ENCODE measurements at places on chromosomes 1 and 21.
A peak's percentile ranks its signal among the peaks of the same experiment; 100 is the strongest.

DNA sequence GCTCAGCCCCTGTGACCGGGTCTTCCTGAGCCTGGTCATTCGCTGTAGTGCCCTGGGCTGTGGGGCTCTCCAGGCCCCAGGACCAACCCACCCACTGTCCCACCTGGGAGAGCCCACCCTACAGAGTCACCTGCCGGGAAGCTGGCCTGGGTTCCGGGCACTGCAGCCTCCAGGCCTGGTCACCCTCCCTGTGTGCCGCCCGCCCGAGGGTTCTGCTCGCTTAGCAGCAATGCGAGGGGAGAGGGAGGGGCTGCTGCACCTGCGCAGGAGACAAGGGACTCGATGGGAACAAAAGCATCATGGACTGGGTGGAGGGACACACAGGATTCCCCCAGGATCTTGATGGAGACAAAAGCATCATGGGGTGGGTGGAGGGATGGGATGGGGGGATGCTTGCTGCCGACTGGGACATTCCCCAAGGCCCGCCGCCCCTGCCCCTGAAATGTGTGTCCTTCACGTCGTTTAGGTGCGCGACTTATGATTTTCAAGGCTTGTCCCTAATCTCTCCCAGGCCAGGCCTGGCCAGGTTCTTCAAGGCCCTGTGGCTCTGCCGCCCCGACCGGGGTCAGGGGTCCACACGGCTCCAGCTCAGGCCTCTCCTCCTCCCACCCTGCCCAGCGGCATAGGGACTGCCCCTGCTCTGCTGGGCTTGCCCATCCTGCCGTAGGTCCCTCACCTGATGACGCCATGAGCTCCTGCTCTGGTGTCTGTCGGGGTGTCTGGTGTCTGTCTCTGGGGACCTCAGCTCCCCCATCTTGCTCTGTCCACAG lies 1.7 kb downstream of the KRTAP10-8 start:
- DNase-seq, result no peak

- DNase-seq, result peak; percentile 3
Measured at GRCh38 chr1:91596474-91596873, 95.8 kb downstream of the CDC7 start.

GRCh38 chr1:68497358-68497698 lies 446 bp upstream of the DEPDC1 start:
- no peak for DNase-seq

GRCh38 chr1:100422065-100422464 lies 69.8 kb downstream of the CDC14A start:
- DNase-seq, result no peak

DNA sequence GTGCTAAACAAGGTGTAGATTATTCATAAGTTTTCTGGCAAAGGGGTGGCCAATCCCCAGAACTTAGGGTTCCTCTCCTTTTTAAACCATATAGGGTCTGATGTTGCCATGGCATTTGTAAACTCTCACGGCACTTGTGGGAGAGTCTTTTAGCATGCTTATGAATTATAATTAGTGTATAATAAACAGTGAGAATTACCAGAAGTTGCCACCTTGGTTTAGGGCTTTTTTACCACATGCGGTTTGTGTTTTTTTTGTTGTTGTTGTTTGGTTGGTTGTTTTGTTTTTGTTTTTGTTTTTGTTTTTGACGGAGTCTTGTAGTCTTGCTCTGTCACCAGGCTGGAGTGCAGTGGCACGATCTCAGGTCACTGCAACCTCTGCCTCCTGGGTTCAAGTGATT lies 8.9 kb upstream of the LAX1 start:
- no peak for DNase-seq

GRCh38 chr1:76135835-76136234 lies 61.3 kb downstream of the ST6GALNAC3 start:
- no peak for DNase-seq

DNA sequence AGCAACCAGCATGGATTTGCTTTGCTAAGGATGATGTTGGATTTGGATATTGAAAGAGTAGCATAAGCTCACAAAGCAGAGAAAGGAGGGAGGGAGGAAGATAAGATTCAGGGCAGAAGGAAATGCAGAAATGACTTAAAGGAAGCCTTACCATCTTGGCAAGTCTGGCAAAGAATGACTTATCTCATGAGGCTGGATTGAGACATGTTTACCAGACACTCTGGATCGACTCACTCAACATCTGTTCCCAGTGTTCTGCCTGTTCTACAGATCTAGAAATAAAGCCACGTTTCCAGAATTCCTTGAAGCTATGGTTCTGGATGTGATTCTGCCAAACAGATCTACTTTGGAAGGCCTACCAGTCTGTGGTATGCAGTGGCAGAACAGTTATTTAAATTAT lies 38.8 kb upstream of the CTBS start:
- DNase-seq, result no peak

DNA sequence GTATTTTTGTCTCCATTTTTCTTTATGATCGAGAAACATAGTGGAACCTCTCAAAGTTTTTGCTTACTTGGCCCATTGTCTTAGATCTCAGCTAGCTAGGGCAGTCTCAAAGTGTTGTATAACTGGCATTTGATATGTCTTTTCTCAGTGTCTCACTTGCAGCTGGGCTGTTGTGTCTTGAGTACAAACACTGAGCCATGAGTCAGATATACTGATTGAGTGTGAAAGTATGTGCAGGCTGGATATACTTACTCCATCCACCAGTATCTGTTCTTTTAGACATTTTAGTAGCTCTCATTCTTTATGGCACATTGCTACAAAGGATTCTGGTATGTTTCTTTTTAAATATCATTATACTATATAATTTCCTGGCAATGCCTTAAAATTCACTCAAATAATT lies 14.3 kb upstream of the GPR52 start:
- DNase-seq, result no peak

DNA sequence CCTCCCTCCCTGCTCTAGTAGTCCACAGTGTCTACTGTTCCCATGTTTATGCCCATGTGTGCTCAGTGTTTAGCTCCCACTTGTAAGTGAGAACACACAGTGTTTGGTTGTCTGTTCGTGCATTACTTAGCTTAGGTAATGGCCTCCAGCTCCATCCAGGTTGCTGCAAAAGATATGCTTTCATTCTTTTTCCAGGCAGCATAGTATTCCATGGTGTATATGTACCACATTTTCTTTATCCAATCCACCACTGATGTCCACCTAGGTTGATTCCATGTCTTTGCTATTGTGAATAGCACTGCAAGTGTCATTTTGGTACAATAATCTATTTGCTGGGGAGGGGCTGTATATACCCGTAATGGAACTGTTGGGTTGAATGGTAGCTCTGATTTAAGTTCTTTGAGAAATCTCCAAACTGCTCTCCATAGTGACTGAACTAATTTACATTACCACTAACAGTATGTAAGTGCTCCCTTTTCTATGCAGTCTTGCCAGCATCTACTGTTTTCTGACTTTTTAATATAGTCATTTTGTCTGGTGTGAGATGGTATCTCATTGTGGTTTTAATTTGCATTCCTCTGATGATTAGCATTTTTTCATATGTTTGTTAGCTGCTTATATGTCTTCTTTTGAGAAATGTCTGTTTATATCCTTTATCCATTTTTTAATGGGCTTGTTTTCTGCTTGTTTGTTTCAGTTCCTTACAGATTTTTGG lies 191.9 kb upstream of the DMRTA2 start:
- no peak for DNase-seq

DNA sequence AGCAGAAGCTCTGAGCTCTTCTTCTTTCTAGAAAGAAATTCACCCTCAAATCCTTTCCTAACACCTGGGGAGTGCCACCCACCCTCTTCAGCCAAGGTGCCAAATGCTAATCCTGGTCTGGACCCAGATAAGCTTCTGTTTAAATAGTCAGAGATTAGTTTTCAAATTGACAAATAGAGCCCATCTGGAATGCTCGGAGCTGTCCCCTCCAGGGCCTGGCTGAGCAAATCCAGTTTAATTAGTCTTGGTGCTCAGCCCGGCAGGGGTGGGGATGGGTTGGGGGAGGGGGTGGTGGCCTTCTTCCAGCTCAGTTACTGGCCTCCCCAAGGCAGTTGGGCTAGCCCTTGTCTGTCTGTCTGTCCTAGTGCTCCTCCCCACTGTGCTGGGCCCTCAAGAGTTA lies 269.5 kb downstream of the GRIK3 start:
- DNase-seq, result no peak

GRCh38 chr1:110426854-110427253 lies 19.4 kb upstream of the LAMTOR5 start:
- DNase-seq, result peak; percentile 46

DNA sequence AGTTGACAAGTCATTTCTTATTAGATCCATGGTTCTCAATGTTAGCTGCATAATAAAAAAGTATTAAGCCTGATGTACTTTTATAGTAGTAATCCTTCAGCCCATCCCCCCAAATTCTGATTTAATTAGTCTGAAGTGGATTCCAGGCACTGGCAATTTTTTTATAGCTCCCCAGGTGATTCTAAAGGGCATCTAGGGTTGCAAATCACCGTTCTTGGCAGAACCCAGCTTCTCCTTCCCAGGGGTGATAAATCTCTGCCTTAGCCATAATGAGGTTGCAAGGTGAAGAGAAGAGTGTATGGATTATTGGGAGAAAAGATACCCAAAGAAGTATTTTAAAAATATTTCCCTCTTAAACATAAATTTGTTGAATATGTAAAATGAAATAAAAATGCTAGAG lies 43.0 kb upstream of the RXRG start:
- DNase-seq, result no peak

GRCh38 chr1:239891621-239892358 lies 199.9 kb upstream of the FMN2 start:
- no peak for DNase-seq

DNA sequence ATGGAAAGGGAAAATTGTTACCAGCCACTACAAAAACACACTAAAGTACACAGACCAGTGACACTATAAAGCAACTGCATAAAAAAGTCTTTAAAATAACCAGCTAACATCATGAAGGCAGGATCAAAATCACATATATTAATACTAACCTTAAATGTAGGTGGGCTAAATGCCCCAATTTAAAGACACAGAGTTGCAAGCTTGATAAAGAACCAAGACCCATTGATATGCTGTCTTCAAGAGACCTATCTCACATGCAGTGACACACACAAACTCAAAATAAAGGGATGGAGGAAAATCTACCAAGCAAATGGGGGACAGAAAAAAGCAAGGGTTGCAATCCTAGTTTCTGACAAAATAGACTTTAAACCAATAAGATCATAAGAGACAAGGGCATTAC lies 246.3 kb downstream of the SEC16B start:
- no peak for DNase-seq

- DNase-seq, result no peak
Measured at GRCh38 chr1:116205941-116206679, 94.9 kb downstream of the MAB21L3 start.

- no peak for DNase-seq
Measured at GRCh38 chr21:36664662-36664990, 34.3 kb upstream of the SIM2 start.

Data from suppressor macrophage (primary cell).